GM10248 (cell line): ENCODE measurements at places on chromosomes 7 and 10.

DNA sequence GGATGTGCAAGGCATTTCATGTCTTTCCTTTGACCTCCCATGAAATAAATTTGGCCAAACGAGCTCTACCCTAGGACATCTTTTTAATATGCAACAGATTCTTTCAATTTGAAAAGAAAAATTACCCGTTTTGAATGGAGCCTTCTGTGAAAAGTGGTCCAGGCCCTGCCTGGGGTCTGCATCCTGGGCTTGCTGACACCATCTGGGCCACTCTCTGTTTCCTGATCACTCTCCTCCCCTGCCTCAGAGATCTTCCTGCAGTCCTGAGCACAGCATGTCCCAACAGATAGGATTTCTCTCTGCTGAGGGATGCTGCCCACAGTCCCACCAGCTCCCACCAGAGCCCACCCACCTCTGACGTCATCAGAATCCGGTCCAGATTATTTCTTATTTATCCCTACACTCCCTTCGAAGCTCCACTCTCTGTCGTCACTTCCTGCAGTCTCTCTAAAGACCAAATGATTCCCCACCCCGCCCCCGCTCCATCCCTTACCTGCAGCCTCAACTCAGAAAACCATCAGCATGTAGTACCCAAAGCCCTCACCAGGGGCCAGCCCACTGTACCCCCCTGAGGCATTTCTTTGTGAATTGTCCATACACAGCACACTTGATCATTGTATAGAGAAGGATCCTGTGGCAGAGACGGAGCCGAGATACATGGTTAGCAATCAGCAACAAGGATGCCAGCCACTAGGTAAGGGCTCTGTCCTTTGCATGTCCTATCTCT lies 192.1 kb upstream of the MGMT start:
- DNase-seq = no peak

DNA sequence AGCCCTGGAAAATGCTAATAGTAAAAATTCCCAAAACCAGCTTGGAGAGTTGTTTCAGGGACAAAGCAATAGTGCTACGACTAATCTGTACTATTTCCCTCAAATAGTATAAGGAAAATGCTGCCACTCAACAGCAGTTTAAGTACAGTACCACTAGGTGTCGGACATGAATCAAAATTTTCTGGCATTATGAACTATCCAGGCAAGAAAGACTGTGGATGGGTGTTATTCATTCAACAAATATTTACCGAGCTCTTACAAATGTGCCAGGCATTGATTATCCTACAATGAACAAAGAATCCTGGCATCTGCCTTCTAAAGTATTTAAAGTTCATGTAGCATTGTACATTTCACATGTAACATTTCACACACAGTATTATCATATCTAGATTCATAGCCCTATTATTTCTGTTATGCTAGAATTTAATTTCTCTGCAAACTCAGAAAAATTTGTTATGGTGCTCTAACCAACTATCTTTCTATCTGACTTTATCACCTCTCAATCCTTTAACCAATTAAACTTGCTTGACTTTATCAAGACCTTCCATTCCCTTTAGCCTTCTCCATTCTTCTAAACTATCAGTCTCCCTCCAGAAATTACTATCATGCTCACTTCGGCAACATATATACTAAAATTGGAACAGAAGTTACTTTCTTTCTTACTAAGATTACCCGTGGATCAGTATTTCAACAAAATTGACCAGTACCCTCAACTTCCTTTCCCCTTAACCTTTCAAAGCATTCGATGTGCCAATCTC lies 80.6 kb downstream of the ARHGAP21 start:
- DNase-seq = peak; percentile 44

GRCh38 chr7:158257001-158257400 lies 330.6 kb downstream of the PTPRN2 start:
- DNase-seq = no peak

GRCh38 chr7:56026538-56026937 lies 24.7 kb downstream of the PSPH start:
- no peak for DNase-seq

- DNase-seq = peak; percentile 71
Measured at GRCh38 chr10:35300063-35300699, 36.1 kb upstream of the CCNY start.

DNA sequence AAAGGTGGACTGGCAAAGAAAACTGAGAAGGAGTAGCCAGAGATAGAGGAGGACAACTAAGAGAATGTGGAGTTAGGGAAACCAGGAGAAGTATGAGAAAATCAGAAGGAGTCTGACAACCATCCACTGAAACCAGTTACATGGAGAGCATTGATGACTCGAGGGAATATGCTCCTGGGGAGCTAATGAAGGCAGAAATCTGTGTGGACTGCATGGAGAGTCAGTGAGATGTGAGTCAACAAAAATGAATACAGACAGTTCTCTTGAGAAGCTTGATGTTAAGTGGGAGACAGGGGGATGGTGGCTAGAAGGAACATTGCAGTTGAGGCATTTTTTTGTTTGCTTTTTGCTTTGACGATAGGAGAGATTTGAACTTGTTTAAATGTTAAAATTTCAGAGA lies 34.3 kb upstream of the ZNF32 start:
- no peak for DNase-seq

- no peak for DNase-seq
Measured at GRCh38 chr7:99123571-99124033, 20.3 kb downstream of the SMURF1 start.

GRCh38 chr10:43963793-43964425 lies 315.2 kb upstream of the ZNF32 start:
- no peak for DNase-seq

- no peak for DNase-seq
Measured at GRCh38 chr10:116026725-116027124, 246.3 kb downstream of the GFRA1 start.

GRCh38 chr7:37482505-37482904 lies 33.8 kb upstream of the ELMO1 start:
- no peak for DNase-seq

- DNase-seq = no peak
Measured at GRCh38 chr10:17648243-17649035, 4.5 kb downstream of the STAM start.

GRCh38 chr7:104795086-104795485 lies 218.9 kb upstream of the KMT2E start:
- DNase-seq = no peak

GRCh38 chr7:46583656-46584055 lies 662.6 kb upstream of the IGFBP3 start:
- no peak for DNase-seq

GRCh38 chr7:99928994-99929729 lies at the start of gene GJC3:
TSS of gene GJC3 (minus strand) at chr7:99929620. CDS start at chr7:99929620, 0 bp downstream.
- peak; percentile 58 for DNase-seq

DNA sequence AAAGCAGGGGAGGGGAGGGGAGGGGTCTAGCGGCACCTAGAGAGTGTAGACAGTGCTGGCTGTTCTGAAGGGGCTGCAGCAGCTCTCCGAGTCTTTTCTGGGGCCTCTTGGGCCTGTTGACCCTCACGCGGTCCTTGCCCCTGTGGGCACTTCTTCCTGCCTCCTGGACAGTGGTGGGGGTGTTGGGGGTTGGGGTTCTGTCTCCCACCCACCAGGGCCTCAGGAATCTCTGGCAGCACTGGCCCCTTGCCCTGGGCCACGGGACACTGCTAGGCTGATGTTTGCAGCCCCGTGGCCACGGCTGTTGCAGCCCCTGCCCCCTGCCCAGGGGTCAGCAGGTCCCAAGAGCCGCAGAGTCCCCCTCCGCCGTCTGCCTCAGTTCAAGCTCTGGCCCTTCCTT lies 68.9 kb upstream of the INPP5A start:
- DNase-seq = no peak

DNA sequence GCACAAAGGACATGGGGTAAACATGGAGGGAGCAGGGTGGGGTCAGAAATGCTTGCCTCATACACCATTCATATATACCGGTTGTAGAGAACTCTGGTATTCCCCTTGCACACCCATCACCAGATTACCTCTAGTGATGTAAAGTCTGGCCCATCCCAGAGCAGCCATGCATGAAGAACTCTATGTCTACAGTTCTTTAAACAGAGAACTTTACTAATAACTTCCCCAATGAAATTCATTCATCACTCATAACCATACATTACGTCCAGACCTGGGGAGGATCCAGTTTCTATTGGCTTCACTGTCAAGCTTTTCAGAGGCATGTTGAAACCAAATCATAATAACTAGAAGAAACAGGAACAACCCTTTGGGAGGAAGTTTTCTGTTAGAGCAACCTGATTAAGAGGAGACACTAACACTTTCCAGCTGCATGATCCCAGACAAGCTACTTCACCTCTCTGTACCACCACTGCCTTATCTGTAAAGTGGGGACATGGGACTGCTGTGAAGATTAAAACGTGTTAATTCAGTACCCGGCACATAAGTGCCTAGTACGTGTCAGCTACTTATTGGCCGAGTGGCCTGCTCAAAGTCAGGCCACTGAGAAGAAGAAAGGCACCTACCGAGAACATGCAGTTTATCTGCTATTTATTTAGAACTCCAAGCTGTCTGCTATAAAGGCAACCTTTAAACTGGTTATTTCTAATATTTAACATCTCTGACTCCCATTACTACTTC lies 59.7 kb downstream of the IGF2BP3 start:
- peak; percentile 50 for DNase-seq

GRCh38 chr10:4141471-4141870 lies 356.5 kb upstream of the KLF6 start:
- no peak for DNase-seq

GRCh38 chr10:17904564-17904963 lies 47.2 kb upstream of the SLC39A12 start:
- no peak for DNase-seq

- no peak for DNase-seq
Measured at GRCh38 chr7:27971171-27971812, 209.3 kb downstream of the JAZF1 start.

DNA sequence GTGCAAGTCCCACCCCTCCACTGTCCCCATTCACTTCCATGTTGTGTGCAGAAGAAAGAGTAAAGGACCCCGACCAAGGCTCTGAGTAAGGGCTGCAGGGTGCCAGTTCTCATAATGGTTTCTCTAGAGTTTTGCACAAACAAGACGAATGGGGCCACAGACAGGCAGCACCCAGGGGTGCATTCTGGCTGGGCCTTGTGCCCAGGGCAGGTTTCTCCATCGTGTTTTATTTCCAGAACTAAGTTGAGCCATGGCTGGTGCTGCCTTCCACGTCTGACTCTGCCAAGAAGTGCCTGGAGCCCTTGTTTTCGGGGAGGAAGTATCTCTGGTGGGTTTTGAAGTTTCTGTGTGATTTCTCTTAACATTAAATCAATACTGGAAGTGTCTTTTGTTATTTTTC lies 95.0 kb upstream of the SDK1 start:
- DNase-seq = no peak

- DNase-seq = peak; percentile 72
Measured at GRCh38 chr10:101062232-101063049, 652 bp downstream of the KAZALD1 start.

GRCh38 chr10:6473901-6474370 lies 106.1 kb downstream of the PRKCQ start:
- peak; percentile 48 for DNase-seq

DNA sequence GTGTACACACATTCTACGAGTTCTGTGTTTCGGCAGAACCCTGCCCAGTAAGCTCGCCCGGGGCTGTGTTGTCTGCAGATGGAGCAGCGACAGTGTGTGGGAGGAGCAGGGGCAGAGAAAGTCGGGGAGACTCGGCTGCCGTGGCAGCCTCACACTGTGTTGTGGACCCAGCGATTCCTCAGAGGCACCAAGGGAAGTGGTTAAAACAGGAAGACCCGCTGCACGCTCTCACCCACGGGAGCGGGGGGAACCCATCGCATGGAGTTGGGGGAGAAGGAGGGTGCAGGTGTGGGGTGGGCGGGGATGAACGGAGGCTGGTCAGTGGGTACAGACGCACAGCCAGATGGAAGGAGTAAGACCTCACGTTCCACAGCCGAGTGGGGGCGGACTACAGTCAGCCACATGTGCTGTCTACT lies 250.2 kb downstream of the ELFN1 start:
- DNase-seq = peak; percentile 72

DNA sequence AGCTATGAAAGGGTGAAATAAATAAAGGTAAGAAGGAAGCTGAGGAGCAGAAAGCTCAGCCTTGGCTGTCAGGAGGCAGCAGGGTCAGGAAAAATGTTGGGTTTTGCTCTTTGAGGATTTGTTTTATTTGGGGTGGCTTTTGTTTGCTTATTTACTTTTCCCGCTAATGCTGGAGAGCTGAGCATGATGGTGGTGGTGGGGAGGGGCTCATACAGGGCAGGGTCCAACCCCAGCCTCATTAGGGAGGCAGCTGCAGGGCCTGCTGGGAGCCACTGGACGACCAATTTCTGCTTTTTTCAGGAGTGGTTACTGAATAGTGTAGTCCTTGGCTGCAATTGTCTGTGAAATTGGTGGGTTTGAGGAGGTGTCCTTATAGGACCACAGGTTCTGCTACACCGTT lies 36.3 kb downstream of the CCM2 start:
- no peak for DNase-seq

GRCh38 chr7:4751398-4751947 lies 23.9 kb upstream of the AP5Z1 start:
- DNase-seq = no peak

DNA sequence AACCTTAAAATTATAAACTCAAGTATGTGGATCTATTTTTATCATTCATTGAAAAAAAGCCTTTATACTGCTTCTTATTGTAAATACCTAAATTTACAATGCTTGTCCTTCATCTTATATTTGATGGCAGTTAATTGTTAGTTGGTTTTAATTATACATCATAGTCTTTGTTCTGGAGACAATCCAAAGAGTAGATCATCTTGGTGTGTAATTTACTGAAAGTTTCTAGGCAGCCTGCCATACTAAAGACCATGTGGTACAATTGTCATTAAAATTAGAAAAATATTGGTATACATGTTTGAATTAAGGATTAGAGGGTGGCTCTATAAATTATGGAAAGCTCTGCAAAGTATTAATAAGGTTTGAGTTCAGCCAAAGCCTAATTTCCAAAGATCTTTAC lies 231.4 kb downstream of the KCND2 start:
- no peak for DNase-seq

GRCh38 chr10:27612551-27613035 lies 108.5 kb downstream of the RAB18 start:
- no peak for DNase-seq

DNA sequence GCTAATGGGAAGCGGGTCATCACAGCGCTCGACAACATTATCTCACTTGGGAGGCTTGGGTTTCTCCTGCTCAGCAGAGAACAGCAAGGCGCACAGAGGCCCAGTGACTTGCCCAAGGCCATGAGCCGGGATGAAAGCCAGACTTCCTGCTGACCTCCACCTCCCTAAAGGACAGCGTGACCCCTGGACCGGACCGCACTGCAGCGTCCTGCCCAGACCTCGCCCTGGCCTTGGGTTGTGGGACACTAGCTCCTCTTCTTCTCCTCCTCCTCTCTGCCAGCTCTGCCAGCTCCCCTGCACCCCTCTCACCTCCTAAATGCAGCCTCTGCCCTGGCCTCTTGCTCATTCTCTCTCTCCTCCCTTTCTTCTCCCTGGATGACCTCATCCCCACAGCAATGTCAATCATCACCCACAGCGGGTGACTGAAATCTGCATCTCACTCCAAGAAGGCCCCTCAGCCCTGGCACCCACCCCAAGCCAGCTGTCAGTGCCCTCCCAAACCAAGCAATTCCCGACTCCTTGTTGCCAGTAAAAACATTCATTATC lies 19.4 kb downstream of the SPOCK2 start:
- no peak for DNase-seq
